ENCODE measurements at places on chromosomes 2 and 18.

GRCh38 chr2:35946478-35946877 lies 409.1 kb upstream of the CRIM1 start:
- no peak for DNase-seq

DNA sequence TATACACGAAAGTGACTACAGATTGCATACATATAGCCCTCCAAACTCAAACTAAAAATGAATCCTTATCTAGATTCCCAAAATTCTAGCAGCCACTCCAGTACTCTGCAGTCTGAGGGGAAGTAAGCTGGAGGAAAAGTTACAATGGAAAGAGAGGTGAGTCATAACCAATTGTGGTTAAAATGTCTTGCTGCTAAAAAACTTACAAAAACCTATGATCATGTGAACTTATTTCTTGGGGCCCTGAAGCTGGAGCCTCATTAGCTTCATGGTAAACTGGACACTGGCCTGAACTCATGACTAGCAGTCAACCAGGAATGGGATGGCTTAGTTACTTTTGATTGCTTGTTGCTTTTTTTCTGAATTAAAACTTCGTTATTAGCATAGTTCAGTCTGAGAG lies 175.9 kb downstream of the SLC4A3 start:
- DNase-seq = peak; percentile 29

DNA sequence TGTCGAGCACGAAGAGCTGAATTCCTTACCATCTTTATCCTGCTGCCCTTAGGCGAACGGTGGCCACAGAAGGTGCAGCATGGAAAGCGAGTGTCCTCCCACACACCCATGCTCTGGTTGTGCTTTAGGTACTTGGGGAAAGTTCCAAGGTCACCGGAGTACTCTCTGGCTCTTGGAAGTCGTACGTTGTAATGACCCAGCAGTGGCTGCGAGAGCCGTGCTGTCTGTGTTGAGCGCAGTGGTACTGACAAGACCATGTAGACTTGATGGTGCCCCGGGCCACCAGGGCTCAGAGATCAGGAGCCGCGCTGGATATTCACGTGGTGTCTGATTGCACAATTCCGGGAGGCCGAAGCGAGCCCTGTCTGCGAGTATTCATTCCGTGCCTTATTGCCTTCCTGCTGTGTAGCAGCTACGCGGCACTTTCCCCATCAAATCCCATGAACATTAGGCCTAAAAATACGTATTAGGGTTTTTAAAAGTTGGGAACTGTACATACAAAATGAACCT lies 222.0 kb downstream of the ZNF516 start:
- no peak for DNase-seq

DNA sequence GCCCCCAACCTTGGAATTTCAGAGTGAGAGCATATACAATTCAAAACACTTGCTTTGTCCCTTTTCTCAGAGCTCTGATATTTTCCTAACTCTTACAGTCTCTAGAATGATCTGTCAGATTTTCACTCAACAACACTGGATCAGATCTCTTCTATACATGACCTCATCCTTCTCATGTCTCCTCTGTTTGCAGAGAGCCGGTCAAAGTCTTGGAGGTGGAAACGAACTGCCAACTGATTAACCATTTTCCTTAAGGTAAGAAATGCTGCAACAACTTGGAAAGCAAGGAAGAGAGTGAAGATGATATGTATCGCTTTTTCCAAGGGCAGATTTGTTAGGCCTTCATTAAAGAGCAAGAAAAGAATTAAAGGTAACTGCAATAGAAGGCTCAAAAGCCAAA lies 4.9 kb downstream of the TMEM17 start:
- DNase-seq = no peak

GRCh38 chr2:199973703-199974102 lies 18.3 kb downstream of the MAIP1 start:
- no peak for DNase-seq

DNA sequence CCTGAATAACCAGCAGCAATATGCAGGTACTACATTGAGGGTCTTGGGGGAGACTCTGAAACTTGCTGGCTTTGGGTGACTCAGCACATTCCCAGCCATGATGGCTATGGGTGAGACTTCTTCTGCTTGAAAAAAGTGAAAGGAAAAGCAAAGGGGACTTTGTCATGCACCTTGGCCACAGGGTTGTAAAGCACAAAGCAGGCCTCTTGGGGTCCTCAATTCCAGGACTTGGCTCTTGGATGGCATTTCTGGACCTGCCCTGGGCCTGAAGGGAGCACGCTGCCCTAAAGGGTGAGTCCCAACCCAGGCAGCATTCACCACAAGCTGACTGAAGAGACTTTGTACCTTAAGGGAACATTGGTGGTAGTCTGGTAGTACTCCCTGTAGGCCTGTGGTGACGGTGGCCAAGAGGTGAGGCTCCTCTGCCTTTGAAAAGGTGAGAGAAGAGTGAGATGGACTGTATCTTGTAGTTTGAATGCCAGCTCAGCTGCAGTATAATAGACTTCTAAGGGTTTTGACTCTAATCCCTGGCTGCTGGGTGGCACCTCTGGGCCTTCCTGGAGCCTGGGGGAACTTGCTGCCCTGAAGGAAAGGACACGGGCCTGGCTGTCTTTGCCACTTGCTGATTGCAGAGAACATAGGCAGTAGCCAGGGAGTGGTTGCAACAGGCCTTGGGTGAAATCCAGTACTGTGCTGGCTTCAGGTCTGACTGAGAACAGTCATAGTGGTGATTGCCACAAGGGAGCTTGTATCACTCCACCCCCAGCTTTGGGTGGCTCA lies 36.5 kb upstream of the CYTIP start:
- DNase-seq = peak; percentile 76

GRCh38 chr2:46718784-46719183 lies 196.8 kb downstream of the MCFD2 start:
- no peak for DNase-seq

DNA sequence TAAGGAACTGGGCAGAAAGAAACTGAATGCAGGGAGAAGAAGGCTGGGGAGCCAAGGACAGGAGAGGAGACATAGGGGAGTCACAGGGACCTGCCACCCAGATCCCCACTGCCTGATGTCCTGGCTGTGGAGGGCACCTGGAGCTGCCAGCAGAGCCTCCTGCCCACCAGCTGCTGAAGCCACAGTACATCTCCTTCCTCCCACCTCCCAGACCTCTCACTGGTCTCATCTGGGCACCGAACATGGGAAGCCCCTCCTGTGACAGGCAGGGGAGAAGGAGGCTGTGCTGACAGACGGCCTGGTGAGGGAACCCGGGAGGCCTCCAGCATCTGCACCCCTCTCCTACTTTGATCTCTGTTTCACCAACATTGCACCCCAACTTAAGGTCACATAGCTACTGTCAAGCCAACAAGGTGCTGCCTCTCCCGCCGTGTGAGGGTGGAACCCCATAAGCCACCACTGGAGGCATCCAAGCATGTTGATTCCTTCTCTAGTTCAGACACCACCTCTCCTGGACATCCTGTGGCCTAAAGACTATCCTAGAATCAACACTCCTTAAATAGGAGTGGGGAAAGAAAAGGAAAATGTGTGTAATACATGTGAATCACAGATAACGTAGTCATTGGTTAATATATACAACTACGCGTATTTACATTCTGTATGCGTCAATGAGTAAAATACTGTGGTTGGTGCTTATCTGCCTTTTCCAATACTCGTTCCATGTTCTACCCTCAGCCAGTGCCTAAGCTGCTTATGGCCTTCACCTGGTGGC lies 3.5 kb upstream of the RNPEPL1 start:
- DNase-seq = no peak

DNA sequence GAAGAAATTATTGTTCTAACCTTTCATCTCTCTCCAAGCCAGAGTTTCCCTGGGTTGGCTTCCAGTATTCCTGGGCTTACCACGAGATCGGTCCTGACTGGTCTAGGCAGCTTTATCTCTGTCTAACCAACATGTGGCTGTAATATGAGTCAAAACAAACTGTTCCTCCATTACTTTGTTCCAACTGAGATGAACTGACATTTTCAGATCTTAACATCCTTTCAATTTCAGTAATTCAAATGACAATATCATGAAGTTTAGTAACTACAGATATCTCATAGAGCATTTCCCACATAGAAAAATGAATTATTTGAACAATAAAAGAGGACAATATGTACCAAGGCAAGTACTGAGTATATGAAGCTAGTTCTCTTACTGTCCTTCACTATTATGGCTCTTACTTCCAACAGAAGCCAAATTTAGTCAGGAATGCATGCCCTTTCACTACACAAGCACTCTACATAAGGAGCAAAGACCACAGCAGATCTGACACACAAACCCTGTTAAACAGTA lies 15.5 kb downstream of the SLC25A12 start:
- peak; percentile 39 for DNase-seq

DNA sequence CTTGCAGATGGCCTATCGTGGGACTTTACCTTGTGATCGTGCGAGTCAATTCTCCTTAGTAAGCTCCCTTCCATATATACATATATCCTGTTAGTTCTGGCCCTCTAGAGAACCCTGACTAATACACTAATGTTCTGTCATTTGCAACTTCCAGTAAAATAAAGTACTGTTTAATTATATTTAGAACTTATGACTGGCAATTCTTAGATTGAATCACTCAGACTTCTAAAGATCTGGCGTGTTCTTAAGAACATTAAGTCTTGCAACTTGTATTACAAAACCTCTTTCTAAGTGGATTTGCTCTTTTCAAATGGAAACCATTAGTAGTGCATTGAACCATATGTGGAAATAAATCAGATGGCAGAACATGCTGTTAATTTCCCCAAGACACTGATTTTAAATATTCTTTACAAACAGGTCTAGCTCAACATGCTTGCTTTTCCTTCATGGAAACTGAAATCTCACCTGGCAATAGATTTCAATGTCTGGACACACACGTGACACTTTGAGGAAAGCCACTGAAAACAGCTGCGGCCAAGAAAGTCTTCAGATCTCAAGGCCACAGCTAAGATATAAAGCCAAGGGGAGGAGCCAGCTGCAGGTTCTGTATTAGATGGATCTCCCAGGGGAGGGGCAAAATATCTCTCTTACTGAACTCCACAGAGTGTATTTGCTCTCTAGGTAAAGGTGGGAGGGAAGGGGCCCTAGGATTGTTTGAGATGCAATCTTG lies 50.6 kb downstream of the PMAIP1 start:
- DNase-seq = no peak

GRCh38 chr2:127950264-127950663 lies 64.5 kb upstream of the AMMECR1L start:
- no peak for DNase-seq

DNA sequence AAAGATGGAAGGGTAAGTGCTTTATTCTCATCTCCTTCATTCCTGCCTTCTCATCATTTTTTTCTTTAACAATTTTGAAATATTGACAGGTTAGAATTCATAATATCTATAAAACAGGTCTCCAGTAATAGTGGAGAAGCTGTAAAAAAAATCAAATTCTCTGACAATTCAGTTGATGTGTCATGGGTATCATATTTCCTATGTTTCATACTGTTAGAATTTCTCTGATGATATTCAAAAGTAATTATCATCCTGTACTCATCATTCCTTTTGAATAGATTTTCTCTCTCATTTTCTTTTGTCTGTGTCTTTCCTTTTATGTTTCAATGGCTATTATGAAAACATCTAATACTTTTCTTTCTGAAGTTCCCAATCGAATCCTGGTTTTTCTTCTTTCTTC lies 97.7 kb downstream of the CPS1 start:
- DNase-seq = no peak

DNA sequence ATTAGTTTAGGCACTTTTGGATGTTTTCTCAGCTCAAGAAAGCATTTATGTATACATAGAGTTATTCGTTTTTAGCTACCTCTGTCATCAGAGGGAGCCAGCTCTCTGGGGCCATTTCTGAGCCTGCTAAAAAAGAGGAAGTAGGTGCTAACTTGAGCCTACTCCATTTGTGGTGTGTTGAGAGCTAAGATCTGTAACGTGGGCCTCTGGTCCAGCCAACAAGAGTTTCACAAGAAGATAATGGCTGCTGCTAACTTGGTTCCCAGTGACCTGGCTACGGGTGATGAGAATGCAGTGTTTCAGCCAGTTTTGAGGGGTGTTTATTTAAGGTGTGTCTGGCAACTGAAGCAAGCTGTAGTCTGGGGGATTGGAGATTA lies 182.5 kb downstream of the PRKCE start:
- DNase-seq = no peak

GRCh38 chr18:34809451-34810072 lies 99.5 kb downstream of the DTNA start:
- peak; percentile 7 for DNase-seq

- no peak for DNase-seq
These were observed 24.7 kb upstream of the DARS1 start for GRCh38 chr2:136010126-136010525.

- no peak for DNase-seq
These were observed at the start of gene UGT1A3 for GRCh38 chr2:233728723-233729301. Gene UGT1A3 (plus strand): TSS chr2:233729042. CDS start chr2:233729127, 85 bp downstream.

DNA sequence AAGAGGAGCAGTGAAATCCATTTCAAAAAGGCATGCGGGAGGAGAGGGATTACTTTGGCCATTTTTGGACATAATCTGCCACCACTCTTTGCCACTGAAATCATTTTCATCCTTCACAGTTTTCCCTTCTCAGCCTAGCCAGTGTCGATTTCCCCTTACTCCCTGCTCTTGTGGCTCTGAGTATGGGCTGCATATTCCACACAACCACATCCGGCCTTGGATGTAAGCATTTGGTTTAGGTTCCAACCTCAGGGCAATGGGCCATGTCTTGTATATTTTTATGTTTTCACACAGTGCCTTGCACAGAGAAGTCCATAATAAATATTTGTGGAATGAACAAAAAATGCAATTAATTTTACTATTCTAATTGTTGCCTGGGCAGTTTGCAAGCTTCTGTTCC lies 7.7 kb upstream of the SERPINE2 start:
- no peak for DNase-seq

- DNase-seq = no peak
These were observed 81.5 kb upstream of the COL3A1 start for GRCh38 chr2:188892636-188893035.

DNA sequence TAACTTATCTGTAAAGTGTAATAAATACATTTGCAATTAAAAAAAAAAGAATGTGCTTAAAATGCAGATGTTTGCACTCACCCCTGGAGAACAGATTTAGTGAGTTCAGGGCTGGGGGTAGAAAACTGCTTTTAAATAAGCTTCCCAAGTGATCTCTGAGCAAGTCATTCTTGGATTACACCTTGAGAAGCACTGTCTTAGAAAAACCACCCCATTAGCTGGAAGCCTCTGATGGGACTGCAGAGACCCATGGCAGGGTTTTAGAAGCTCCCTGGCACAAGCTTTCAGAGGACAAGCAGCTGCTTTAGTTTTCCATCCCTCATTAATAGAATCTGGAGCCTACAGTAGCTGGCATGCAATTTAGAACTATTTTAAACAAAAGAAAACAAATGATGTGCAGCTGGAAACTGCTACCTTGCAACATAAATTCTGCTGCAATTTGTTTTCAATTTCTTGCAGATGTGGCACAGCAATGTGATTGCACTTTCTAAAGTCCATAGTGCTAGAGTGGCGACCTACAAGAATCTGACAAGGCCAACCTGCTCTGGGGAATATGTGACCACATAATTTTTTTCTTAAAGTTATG lies 141.5 kb downstream of the CDC42EP3 start:
- peak; percentile 20 for DNase-seq

- DNase-seq = no peak
These were observed 307.8 kb downstream of the CYP26B1 start for GRCh38 chr2:71839826-71840225.

DNA sequence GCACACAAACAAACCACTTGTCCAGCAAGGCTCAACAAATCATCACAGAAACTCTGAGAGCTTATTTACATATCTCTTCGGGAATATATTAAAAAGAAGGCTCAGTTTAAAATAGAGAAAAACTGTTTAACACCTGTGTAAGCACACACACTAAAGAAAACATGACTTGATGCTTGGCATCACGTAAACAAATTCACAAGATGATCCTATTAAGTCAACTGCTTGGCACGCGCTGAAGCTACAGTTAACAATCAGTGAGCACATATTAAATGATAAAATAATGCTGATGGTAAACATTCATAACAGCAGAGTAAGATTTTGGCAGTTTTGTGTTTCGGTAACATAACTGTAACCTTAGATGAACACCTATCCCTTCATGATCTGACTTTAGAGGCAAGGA lies 4.3 kb upstream of the HES6 start:
- DNase-seq = no peak

Data from AG09309 (cell line).